NCI-H446 treated with DMSO at 0.1 percent for 48 hours (cell line): ENCODE measurements at places on chromosomes 12 and 14.
A peak's percentile ranks its signal among the peaks of the same experiment; 100 is the strongest.

- DNase-seq, result no peak
These were observed 16.4 kb upstream of the RNASE12 start for GRCh38 chr14:20607617-20608016.

DNA sequence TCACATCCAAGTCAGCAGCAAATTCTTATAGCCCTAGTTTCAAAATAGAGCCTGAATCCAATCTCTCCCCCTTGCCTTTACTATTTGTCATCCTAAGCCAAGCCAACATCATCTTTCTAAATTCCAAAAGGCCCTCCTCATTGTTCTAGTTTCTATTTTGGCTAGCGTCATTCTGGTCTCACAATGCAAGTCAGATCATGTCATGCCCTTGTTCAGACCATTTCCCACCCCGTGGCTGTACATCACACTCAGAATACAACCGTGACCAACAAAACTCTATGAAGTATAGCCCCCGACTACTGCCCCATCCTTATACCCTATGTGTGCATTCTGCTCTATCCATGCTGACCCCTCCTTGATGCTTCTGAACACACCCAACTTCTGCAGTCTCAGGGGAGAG, 12.3 kb upstream of the GNG2 start:
- DNase-seq, result no peak

- no peak for DNase-seq
These were observed 1002.5 kb downstream of the AACS start for GRCh38 chr12:126067626-126068329.

- DNase-seq, result no peak
These were observed 1057.6 kb downstream of the GALC start for GRCh38 chr14:86935241-86935885.

GRCh38 chr12:91194500-91194899, 11.9 kb upstream of the DCN start:
- DNase-seq, result no peak

DNA sequence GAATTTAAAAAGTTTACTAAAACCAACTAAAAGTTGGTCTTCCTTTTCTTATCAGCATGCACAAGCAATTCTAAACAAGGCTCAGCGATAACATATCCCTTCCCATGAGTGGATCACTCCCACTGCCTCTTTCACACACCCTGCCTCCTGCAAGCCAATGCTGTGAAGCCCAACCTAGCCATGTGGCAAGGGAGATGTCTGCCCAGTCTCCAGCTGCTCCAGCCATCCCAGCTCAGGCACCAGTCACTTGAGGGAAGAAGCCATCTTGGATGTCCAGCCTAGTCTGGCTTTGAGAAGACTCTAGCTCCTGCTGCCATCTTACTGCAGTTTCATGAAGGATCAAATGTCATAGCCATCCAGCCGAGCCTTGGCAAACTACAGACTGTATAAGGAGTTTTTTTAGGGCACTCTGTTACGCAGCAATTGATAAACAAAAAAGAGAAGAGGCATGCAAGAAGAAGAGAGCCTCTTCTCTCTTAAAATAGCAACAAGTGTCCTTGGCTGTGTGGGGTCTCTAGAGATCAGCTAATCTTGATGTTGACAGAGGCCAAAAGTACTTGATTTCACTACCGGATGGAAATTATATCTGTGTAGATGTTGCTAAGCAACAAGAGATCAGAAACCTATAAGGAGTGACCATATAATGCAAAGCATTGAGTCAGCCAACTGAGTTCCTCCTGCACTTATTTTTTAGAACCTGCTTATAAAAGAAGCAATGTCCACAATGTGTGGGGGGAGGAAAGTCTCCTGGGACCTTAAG, 108.9 kb downstream of the PTCSC3 start:
- DNase-seq, result no peak

DNA sequence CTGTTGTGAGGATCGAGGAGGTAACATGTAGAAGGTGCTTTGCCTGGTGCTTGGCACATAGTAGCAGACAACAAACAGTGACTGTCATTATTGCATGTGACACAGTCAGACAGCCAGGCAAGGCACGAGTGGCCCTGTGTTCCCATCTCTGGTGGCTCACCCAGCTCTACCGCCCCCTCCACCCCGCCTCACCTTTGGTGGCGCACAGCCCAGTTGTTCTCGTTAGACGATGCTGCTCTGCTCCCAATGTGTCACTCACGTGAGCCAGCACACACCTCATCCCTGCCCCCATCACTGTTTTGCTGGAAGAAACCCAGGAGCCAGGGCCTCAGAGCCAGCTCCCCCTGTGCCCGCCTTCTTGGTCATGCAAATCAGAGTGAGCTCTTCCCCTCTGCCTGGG, 113.3 kb downstream of the CALM1 start:
- no peak for DNase-seq

GRCh38 chr12:117069926-117070900, 29.0 kb downstream of the TESC start:
- no peak for DNase-seq

DNA sequence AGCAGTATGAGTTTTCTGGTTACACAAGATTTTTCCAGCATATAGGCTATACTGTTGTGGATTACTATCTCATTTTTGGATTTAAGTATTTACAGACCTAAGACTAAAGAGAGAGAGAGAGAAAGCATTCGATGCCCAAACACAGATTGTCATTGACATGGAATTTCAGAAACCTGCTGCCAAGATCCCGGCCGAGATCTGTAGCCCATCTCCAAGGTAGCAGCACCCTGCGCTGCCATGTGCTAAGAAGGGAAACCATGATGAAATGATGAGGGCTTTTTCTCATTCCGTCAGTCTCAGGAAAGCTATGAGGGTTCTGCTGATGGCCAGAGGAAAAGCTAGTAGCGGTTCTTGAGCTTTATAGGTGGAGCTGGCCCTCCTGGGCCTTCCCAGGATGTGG, 135.6 kb upstream of the EVL start:
- DNase-seq, result no peak

- no peak for DNase-seq
These were observed 120.1 kb upstream of the CCND2 start for GRCh38 chr12:4153343-4153892.

DNA sequence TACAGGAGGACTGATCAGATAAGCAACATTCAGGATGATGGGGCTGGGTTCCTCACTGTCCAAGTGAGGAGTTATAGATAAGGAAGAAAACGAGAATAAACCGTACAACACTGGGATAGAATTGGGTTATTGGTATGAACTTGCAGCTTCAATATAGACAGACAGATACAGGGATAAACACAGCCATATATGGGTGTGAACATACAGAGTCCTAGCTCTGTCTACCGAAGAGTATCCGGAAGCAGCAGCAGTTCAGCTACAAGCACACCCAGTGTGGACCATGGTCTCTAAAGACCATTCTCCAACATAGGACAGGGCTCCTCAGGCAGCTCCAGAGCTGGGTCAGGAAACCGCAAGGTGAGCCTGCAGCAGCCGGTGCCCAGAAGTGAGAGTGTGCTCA, 40.8 kb downstream of the CDC42BPB start:
- DNase-seq, result no peak

- DNase-seq, result no peak
These were observed 36.2 kb upstream of the ETNK1 start for GRCh38 chr12:22588817-22589216.

DNA sequence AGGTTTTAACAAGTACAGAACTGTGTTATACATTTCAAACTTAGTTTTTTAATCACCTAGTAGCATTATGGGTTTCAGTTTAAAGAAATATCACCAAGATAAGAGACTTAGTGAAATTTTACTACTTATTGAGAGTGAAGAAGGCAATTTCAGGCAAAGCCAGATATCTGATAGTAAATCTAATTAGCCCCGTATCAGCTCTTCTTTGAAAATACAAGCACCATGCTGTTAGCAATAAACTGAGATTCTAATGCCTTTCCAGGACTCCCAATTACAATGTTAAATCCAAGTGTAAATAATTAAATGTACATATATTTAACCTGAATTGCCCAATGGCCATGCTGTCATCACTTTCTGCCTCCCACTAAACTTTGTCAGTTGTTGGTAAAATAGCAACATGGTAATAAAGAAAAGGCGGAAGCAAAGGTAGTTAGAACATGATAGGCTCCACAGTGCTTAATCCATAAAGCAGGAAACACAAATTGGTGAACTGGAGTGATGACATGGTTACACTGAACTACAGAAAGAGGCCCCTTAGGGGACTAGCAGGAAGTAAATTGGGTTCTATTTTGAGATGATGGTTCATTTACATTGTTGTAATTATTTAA, 646.1 kb downstream of the C12orf50 start:
- DNase-seq, result no peak

DNA sequence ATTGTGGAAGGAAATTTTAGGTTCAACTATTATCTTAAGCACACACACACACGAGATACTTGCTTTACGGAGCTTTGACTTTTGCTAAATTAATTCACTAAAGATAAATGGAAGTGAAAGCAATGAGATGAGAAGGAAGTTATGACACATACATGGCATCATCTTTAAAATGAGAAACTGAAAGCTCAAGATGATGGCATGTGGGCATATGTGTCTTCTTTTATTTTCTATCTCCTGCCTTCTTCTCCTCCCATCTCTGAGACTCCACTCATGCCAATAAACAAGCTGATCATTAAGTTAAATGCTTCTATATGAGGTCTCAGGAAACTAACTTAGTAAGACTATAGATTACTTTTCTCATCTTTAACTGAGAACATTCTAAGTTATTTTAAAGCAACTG, 216.7 kb downstream of the MED13L start:
- DNase-seq, result no peak

DNA sequence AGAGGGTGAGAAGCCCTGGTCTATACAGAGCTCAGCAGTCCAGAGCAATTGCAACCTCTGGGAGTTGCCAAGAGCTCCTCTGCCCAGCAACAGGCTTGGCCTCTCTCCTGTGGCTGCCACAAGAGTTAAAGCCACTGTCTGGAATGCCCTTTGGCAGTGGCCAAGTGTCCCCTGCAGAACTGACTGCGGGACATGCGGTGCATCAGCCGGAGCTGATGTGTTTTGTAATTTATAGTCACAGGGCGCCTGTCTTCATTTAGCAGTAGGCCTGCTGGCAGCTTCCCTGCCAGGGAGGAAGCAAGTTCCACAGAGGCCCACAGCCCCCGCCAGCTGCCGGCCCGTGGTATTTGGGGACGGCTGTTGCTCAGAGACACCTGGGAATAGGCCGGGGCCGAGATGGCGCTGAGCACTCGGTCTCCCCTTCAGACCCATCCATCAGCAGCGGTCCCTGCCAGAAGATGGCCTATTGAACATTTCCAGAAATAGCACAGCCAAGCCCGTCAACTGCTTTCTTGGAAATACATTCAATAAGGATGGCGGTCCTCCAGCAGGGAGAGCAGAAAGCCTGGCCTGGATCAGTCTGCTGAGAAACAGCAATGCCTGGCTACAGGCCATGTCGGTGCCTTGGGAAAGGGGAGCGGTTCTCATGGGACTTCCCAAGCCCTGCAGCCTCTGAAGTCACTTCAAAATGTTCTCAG, 217.4 kb downstream of the CRADD start:
- peak; percentile 99 for DNase-seq

DNA sequence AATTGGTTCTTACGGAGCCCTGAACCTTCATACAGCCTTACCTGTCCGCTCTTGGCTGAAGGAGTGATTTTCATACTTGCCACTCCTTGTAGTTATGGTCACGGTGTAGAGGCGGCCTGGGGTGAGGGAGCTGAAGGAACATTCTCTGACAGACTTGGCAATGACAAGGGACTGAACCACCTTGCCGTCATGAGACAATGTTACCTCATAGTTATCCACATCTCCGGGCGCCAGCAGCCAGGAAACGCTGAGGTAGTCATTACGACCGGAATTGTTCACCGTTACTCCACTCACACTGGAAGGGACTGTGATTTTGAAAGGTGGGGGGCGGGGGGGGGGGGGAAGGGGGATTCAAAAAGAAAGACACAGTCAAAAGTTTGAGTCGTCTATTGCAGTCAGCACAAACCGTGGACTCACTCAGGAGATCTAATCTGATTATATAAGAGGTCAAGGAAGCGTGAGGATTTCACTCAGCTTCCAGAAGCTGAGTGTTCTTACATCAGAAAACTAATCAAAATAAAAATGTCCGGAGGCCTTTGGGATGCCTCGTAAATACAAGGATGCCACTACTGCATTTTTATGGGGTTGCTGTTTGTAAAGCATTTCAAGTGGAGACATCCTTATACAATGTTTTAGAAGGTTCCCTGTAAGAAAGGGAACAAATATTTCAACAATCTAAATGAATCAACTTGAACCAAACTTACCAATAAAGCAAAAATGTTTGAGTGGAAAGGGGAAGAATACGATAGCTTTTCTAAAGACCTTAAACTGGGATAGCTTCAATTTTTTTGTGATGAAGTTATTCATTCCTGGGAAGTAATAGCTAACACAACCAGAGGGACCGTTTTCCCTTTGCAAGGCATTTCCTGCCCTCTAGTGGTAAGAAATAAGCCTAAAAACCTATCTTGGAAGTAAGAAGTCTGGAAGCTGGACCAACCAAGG, 60.6 kb downstream of the PTPRB start:
- DNase-seq, result peak; percentile 43

DNA sequence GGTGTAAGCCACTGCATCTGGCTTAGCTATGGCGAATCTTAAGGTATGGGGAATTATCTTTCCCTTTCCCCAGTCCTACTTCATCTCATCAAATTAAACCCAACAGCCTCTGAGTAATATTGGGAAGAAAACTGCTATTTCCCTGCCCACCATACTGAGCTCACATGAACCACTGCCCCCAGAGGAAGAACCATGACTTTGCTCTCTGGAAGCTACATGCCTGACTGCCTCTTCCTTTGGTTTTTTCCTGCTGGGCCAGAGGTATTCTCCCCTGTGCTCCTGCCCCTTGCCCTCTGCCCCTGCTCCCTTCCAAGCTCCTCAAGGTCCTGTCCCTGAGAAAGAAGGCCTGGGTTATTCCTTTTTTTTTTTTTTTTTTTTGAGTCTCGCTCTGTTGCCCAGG, 15.2 kb downstream of the RILPL2 start:
- no peak for DNase-seq

- no peak for DNase-seq
These were observed 649.3 kb downstream of the GALC start for GRCh38 chr14:87343652-87344051.

DNA sequence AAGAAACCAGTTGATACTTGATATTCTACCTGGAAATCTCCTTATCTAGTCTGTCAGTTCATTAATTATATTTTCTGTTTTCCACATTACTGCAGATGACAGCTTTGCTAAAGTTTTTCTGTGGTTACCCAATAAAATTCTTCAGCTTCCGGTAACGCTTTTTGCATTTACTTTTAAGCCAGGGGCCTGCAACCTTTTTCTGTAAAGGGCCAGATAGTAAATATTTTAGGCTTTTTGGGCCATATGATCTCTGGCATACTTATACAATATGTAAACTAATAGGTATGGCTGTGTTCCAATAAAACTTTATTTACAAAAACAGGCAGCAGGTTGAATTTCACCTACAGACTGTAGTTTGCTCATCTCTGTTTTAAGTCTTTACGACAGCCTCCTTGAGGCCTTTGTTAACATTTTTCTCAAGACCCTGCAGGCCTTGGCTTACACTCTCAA, 48.3 kb downstream of the SPATS2 start:
- no peak for DNase-seq

DNA sequence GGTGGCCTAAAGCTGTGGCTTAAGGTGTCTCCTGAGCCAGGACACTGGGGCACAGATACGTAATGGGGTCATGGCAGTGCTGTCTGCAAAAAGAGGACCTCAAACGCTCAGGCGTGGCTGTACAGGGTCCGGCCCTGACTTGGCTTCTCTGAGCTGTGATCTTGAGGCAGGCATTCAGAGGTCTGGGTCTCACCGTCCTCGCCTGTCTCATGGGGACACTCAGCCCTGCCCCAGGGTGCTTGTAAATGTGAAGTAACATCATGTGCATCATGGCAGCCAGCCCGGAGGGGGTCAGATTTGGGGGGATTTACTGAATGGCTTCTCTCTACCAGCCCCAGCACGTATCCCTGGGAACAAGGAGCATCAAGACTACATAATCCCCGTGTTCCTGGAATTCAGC, 28.8 kb downstream of the DIO3 start:
- no peak for DNase-seq

- no peak for DNase-seq
These were observed at the start of gene EID3 for GRCh38 chr12:104303538-104304151. TSS of gene EID3 (plus strand) at chr12:104303739. CDS start at chr12:104303935, 196 bp downstream.
